ENCODE measurements at places on chromosomes 3 and 15.
A peak's percentile ranks its signal among the peaks of the same experiment; 100 is the strongest.

- DNase-seq, result no peak
These were observed 91.5 kb downstream of the ATG7 start for GRCh38 chr3:11363715-11364114.

GRCh38 chr15:73784291-73784690, 31.1 kb upstream of the INSYN1 start:
- DNase-seq, result no peak

GRCh38 chr15:67130673-67131601, 65.5 kb downstream of the SMAD3 start:
- no peak for DNase-seq

- DNase-seq, result no peak
These were observed 6.8 kb downstream of the BOC start for GRCh38 chr3:113218011-113218680.

DNA sequence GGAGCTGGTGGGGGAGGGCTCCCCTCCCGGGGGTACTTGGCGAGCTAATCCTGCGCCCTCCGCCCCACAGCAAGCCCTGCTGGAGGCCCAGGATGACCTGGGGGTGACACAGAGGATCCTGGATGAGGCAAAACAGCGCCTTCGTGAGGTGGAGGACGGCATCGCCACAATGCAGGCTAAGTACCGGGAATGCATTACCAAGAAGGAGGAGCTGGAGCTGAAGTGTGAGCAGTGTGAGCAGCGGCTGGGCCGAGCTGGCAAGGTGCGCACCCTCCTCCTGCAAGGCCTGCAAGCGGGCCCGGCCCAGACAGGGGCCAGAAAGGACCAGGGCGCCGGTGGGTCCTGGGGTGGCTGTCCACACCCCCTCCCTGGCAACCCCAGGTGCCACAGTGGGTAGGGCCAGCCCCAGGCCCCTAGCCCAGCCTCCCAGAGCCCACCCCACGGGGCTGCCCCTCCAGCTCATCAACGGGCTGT, 56.5 kb downstream of the SEMA3G start:
- DNase-seq, result peak; percentile 41

- no peak for DNase-seq
These were observed 7.5 kb upstream of the ITGA11 start for GRCh38 chr15:68439506-68439905.

DNA sequence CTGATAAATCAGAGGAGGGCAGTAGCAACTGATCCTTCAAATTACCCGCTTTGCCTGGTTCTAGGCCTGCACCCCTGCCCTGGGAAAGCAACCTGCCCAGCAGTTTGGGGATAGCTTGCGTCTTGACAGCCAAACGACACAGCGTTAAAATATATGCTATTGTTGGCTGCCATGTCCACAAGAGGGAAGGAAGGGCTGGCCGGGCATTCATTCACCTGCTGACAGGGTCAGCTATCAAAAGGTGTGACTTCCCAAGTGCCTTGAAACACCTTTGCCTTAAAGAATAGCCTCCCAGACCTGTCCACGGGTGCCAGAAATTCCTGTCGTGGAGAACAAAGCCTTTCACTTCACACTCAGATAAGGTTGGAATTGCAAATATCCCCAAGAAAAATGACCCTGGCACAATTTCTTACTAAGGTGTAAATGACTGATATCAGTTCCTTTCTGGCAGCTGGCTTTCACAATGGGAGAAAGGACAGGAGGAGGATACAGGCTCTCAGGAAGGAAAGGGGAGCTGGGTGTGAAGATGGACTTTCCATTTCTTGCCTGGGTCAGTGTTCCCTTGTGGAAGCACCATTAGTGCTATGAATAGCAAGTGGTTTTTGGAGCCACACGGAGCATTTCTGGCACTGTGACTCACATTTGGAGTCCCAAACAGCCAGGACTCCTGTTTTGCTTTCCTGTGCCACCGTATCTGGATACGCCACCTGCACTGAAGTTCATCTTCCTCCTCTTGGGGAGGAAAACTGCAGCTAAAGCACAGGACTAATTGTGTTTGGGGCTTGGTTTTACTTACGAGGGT, 19.2 kb downstream of the ALDH1A3 start:
- DNase-seq, result no peak

- DNase-seq, result peak; percentile 55
These were observed 33.5 kb downstream of the ZBTB38 start for GRCh38 chr3:141401573-141402475.
